ENCODE measurements at places on chromosomes 2 and 18.

DNA sequence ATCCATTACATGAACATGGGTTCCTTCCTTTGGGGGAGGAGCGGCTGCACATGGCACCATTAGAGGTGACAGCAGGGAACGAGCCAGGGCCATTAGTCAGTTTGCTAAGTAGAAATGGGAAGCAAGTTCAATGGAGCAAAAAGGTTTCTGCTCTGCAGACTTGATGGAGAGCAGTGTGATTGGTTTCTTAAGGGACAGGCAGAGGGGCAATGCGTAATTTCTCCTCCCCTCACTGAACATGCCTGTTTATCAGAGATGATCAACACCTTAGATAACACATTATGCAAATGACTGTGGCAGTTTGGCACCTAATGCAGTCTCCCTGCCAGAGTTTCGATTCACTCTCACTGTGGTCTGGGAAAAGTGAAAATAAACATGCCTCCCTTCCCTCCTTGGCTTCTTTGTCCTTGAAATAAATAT, 414.5 kb downstream of the STK39 start:
- no peak for ATAC-seq

DNA sequence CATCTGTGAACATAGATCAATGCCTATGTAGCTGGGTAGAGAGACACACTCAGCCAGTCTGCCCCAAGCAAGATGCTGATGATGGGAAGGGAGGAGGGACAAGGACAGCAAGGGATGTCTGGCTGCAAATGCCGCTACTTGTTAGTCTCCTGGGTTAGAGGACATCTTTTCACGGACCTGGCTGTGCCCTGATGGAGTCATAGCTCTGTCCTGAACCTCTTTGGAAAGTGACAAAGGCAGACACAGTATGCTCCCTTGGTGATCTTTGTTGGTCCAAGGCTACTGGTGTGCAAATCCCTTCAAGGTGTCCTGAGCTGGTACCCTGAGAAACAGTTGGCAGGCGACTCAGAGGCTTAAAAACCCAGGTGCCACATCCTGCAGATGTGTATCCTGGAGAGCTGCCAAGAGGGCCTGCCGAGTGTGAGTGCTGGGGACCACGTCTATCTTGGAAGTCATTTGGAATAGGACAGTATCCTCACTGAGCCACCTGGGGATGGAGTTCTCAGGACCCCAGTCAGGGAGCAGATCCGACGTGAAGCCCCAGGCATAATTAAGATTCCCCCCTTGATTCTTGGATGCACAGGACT, 10.8 kb downstream of the FOSL2 start:
- ATAC-seq, result no peak

- ATAC-seq, result no peak
These were observed 139.2 kb downstream of the BCL2 start for GRCh38 chr18:63180321-63180720.

DNA sequence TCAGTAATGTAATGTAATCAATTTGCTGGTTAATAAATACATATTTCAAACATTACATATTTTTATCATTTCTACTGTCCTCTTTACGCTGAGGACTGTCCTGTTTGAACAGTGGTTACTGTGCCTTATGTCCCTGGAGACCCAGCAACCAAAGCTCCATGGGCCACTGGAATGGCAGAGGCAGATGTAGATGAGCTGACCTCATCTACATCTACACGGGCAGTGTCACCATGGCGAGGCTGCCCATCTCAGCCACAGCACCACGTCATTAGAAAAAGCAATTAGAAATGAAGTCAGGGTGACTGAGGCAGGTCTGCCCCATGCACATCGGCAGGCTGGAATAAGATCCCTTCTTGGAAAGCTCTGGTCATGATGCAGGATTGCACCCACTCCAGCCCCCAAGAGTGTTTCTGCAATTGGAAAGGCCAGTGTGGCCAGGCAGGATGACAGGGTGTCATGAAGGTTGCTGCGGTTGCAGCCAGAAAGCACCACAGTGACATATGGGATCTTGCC, 237.5 kb downstream of the NDUFA10 start:
- ATAC-seq, result no peak

DNA sequence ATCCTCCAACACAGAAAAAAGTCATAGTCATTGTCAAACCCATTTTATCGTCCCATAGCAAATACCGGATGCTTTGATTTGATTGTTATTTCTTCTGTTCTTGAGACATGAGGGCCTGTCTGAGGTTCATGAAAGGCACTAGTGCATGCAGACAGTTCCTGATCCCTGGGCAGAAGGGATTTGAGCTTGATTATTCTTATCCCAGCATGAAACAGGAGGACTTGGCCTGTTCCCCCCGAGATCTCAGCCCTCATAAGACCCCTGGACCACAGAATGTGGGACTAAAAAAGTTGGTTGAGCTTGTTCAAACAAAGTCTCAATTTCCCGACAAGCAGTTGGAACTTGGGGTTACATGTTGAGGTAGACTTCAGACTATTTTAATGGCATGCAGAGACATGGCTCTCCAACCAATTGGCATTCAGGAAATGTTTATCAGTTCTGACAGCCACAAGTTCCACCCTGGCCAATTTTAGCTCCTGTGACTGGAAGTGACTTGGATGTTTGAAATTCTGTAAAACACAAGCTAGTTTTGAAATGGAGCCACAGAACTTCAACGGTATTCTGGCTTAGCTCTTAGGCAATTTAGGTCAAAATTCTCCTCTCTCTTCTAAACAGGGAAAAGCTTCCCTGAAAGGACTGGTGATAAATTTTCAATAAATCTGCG, 366.9 kb upstream of the SLC14A2 start:
- ATAC-seq, result no peak

DNA sequence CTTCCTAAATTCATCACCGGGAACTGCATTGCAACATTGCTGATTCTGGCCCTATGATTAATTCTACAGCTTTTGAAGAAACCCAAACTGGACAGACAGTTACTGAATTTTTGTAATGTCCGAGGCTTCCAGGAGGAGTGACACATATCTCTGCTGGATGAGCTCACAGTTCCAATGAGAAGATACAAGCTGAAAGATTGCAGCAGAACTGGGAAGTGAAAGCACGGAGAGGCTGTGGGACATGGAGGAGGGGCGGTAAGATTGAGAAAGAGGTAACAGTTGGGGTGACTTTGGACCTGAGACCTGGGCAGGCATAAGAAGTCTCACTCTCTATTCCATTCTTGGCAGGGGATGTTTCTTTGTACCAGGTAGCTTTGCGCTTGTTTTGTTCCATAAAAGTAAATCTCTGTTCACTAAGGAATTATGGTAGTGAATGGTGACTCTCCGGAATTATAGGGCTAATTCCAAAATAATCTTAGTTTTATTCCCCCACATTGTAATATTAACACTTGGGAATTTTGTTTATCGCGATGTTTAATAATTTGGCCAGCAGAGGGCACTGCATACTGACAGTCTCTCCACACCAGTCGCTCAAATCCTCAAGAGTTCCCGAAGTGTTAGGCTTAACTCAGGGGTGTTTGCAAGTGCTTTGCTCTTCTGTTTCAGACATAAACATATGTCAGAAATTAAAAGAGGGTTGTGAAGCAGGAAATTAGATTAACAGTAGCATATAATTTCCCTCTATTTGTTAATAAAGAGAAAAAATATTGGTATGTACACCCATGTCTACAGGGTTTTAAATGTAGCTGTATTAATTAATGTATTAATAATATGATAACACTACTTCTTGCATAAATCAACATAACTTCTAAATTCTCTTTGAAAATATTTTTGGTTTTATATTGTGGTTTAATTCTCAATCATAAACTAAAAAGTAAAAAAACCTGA, 201.4 kb downstream of the SOCS6 start:
- no peak for ATAC-seq

GRCh38 chr2:20471148-20471547, 24.3 kb downstream of the RHOB start:
- ATAC-seq, result no peak

DNA sequence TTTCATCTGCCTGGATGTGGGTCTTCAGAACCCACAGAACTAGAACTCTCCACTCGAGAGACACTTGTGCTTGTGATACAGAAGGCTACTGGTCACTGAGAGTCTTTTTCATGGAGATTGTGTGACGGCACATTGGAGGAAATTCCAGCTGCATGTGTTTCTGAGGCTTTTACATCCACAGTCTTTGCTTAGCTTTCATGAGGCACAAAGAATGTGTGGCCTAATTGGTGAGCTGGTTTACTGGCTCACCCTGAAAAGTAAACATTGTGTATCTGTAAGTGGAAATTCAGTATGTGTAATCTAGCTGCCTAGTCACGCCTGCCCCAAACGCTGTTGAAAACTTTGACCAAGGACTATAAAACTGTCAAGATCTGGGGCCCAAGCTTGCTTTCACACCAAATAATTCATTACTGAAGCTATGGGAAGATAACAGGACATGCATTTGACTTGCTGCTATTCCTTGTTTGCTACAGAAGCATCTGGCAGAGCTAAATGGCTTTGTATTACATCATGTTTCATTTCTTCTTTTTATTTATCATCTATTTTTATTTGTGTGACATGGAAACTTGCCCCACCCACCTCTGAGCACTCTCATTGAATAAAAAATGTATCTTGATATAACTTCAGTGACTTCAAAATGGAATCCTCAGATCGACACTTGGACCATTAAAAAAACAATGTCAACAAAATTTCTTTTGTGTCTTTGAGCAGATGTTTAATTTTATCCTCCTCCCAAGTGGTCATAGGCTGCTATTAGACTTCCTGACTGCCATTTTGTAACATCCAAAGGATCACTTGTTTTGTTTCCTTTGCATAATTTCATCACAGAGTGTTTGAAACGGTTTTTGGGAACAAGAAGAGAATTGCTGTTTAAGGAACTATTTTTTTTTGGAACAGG, 80.2 kb downstream of the EFEMP1 start:
- ATAC-seq, result no peak

Data from activated CD4-positive, CD25-positive, alpha-beta regulatory T cell treated with anti-CD3 and anti-CD28 coated beads, Interleukin-2, amount 50 U/mL, for 24 hours (primary cell).